Thoracic aorta (tissue), 2 donors: ENCODE measurements at places on chromosomes 4 and X. TPM values are rescaled to one million over a fixed set of nuclear protein-coding genes. Genes with fewer than 3 reads are reported as not detected.

The TLR2 gene
- total RNA-seq, result 77.7 TPM

- no peaks in the 10 kb centered on the region for H3K4me1 ChIP-seq
- H3K27me3 ChIP-seq, result no peaks in the 10 kb centered on the region
- H3K27ac ChIP-seq, result no peak overlapping the region
- DNase-seq, result no peak
These were observed 394.2 kb downstream of the ANKRD50 start for GRCh38 chr4:124318292-124318691.

The UGT2B10 gene
- total RNA-seq, result not detected

- DNase-seq, result no peak
- H3K36me3 ChIP-seq, result no peaks in the 10 kb centered on the region
- no peak overlapping the region for H3K27ac ChIP-seq
- H3K4me1 ChIP-seq, result peaks cover 8% of the 10 kb centered on the region
- H3K4me3 ChIP-seq, result no peak overlapping the region
These were observed 279.2 kb downstream of the NR3C2 start for GRCh38 chr4:148162991-148163390.

- peaks cover 5% of the 10 kb centered on the region for H3K4me1 ChIP-seq
- no peaks in the 10 kb centered on the region for H3K27me3 ChIP-seq
- no peak for DNase-seq
- no peaks in the 10 kb centered on the region for H3K36me3 ChIP-seq
- H3K4me3 ChIP-seq, result no peak overlapping the region
These were observed 96.2 kb upstream of the SPRY1 start for GRCh38 chr4:123300222-123301039.

The PNMA5 gene
- not detected for total RNA-seq

- H3K4me1 ChIP-seq, result no peaks in the 10 kb centered on the region
- H3K4me3 ChIP-seq, result no peak overlapping the region
- DNase-seq, result no peak
- H3K36me3 ChIP-seq, result no peaks in the 10 kb centered on the region
- no peak overlapping the region for H3K27ac ChIP-seq
These were observed 1562.9 kb upstream of the TENM3 start for GRCh38 chr4:180680305-180680704.

- H3K4me1 ChIP-seq, result peaks cover 8% of the 10 kb centered on the region
- no peak within 1 kb of the TSS for H3K27ac ChIP-seq
- H3K27me3 ChIP-seq, result no peaks in the 10 kb centered on the region
- no peaks in the 10 kb centered on the region for H3K36me3 ChIP-seq
- DNase-seq, result peak; percentile 17
- peak within 1 kb of the TSS; percentile 86 for H3K4me3 ChIP-seq
These were observed at the start of gene CCSER1 for GRCh38 chr4:90127223-90127705. Gene CCSER1, plus strand, starts transcription at chr4:90127394.

The NAP1L3 gene
- 14.0 TPM for total RNA-seq

DNA sequence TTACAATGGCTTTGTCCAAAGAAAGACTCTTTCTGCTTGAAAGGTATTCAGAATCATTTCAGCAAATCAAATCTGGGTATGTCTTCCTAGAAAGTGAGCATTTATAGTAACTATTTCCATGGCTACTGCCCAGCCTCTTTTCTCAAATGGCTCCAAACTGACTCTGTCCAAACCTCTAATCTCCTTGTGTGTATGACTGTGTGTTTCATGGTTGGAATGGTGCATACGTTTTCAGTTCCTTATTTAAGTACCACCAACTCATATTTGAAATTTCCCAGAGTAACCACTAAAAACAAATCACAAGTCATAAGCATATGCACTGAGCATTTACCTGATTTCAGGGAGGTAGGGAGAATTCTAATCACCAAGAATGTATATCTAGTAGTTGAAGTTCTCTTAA is 106.0 kb downstream of the TMEM144 start:
- no peaks in the 10 kb centered on the region for H3K27me3 ChIP-seq
- H3K4me1 ChIP-seq, result peaks cover 31% of the 10 kb centered on the region
- DNase-seq, result no peak
- H3K4me3 ChIP-seq, result no peak overlapping the region
- H3K27ac ChIP-seq, result peak overlapping the region; percentile 93

DNA sequence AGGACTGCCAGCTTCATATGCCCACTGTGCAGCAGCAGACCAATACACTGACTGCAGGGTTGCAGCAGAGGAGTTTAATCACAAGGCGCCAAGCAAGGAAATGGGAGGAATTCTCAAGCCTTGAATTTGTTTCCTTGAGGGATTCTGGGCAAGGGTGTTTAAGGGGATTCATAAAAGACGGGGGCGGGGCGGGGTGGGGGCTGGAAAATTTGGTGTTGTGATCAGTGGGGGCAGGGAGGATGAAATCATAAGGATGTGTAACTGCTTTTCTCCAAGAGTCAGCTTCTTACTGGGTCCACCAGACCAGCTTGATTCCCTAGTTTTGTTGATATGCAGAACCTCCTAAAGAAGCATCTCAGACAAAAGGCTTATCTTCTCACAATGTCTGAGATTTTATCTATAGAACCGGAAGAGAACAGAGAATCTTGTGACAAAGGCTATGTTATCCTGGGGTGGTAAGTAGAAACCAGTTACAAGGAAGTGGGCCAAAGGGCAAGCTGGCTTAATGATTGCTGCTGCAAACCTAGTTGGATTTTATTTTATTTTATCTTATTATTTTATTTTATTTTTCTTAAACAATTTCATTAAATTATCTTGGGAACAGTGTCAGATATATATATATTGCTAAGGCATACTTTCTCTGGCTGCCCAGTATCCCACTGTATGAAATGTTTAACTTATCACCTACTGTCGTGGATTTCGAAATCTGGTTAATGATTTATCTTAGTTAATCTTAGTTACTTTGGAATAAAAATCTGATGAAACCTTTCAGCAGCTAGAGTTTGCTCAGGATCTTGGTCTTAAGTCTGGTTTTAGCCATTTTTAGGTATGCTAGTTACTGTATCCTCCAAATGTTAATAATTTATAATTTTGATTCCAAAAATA is 276.4 kb downstream of the RPA4 start:
- no peaks in the 10 kb centered on the region for H3K36me3 ChIP-seq
- H3K4me1 ChIP-seq, result no peaks in the 10 kb centered on the region
- no peak overlapping the region for H3K27ac ChIP-seq
- DNase-seq, result no peak
- no peaks in the 10 kb centered on the region for H3K27me3 ChIP-seq
- H3K4me3 ChIP-seq, result no peak overlapping the region

- H3K27me3 ChIP-seq, result no peaks in the 10 kb centered on the region
- no peak for DNase-seq
- H3K4me3 ChIP-seq, result no peak overlapping the region
- H3K36me3 ChIP-seq, result no peaks in the 10 kb centered on the region
- no peaks in the 10 kb centered on the region for H3K4me1 ChIP-seq
These were observed 51.7 kb downstream of the SEPSECS start for GRCh38 chr4:25108556-25108955.

DNA sequence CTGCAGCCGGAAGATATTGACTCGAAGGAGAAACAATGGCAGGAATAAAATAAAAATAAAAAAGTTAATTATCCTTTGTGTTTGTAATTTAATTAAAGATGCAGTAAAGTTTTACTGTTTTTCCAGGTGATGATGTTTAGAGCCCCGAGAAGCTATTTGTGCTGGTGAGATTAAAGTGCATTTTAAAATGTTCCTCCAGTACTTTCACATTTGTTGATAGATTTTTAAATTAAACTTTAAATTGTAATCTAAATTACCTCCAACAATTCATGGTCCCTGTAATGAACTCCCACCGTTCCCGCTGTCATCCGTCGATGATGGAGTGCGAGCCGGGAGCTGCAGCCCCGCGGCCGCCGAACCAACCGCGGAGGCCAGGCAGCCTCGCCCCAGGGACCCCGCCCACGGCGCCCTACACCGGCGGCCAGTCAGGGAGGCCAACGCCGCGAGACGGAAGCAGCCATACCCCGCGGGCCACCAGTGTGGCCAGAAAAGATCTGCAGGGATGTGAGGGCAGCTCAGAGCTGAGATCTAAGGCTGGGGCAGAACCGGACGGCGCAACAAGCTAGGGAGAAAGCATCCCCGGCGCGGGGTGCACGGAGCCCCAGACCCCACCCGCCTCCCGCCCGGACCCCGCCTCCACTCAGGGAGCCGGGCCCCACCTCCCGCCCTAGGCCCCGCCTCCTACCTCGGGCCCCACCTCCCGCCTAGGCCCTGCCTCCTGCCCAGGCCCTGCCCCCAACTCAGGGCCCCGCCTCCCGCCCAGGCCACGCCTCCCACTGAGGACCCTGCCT is 104.0 kb downstream of the FAM53A start:
- H3K27ac ChIP-seq, result peak overlapping the region; percentile 77
- H3K27me3 ChIP-seq, result no peaks in the 10 kb centered on the region
- H3K4me1 ChIP-seq, result no peaks in the 10 kb centered on the region
- DNase-seq, result peak; percentile 71

DNA sequence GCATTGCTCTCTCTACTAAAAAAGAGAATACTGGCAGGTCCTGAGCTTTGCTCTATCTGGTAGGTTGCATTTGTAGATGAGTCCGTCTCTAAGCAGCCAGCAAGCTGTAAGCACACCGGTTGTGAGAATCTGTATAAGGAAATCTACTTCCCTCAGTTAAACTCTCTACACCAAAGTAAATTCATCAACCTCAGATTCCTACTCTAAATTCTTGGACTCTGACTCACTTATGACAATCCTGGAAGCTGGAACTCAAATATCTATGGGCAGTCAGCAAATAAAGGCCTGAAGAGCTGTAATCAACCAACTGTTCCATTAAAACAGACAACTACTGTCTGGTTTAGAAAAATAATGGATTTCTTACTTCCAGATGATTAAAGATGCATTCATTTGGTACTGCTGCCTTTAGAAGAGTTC is 37.9 kb downstream of the FAT1 start:
- H3K27me3 ChIP-seq, result no peaks in the 10 kb centered on the region
- no peak for DNase-seq
- no peak overlapping the region for H3K27ac ChIP-seq
- no peaks in the 10 kb centered on the region for H3K36me3 ChIP-seq
- peaks cover 10% of the 10 kb centered on the region for H3K4me1 ChIP-seq

DNA sequence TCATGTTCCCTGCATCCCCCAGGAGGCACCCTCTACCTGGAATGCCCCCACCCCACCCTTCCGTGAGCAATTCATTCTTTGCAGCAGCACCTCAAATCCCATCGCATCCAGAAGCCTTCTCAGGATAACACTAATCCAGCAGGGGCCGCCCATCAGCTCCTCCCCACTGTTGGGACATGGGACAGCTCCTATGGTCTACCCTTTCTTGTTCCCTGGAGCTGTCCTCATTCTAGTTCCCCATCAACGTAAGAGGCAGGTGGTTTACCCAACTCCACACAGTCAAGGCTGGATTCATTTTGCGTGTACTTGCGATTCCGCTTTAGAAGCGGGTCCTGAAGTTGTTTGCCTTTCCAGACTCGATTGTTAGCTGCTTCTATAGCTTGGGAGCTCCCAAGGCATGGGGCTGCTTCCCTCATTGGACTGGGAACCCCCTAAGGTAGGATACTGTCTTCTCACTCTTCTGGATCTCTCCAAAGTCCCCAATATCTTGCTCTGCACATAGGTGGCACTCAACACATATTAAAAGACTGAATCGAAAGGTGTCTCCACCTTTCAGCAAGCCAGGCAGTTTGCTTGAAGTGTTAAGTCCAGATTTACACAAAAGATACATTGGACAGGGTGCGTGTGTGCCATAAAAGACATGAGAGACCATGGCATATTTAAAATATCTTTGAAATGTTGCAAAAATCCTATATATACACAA is 942 bp upstream of the APLN start:
- no peaks in the 10 kb centered on the region for H3K36me3 ChIP-seq
- peaks cover 14% of the 10 kb centered on the region for H3K4me1 ChIP-seq
- H3K27ac ChIP-seq, result no peak overlapping the region
- no peaks in the 10 kb centered on the region for H3K27me3 ChIP-seq

GRCh38 chr4:82708982-82709381 is 89.6 kb downstream of the SCD5 start:
- no peaks in the 10 kb centered on the region for H3K4me1 ChIP-seq
- H3K4me3 ChIP-seq, result no peak overlapping the region
- no peaks in the 10 kb centered on the region for H3K36me3 ChIP-seq
- DNase-seq, result no peak
- H3K27ac ChIP-seq, result no peak overlapping the region

The PRAF2 gene
- total RNA-seq, result 25.7 TPM

DNA sequence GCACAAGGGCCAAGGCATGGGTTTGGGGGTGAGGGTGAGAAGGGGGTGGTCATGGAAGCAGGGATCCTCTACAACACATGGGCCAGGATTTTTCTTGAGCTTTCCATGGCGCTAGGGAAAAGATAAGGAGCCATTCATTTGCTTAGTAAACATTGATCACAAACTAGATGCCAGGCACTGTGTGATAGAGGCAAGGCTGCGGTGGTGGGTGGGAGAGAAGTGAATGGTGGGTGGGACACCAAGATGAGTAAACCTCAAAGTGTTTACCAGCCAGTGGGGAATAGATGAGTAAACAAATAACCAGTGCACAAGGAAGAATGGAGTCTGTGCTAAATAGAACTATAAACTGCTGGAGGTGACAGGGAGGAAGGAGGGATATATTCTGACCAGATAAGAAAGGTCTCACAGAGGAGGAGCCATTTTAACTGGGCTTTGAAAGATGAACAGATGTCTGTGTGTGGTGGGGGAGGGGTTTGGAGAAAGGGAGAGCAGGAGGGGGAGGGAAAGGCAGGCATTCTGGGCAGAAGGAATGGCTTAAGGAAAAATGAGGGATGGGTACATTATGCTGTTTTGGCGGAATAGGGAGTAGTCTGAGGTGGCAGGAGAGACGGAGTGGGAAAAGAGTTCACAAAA is 48.0 kb upstream of the LAS1L start:
- no peaks in the 10 kb centered on the region for H3K27me3 ChIP-seq
- H3K4me1 ChIP-seq, result no peaks in the 10 kb centered on the region
- no peaks in the 10 kb centered on the region for H3K36me3 ChIP-seq
- DNase-seq, result no peak

- H3K4me1 ChIP-seq, result no peaks in the 10 kb centered on the region
- no peak for DNase-seq
- H3K27me3 ChIP-seq, result no peaks in the 10 kb centered on the region
- H3K4me3 ChIP-seq, result no peak overlapping the region
These were observed 138.8 kb upstream of the IL15 start for GRCh38 chr4:141497627-141498026.

GRCh38 chr4:47791965-47792364 is 45.9 kb downstream of the CORIN start:
- no peak overlapping the region for H3K27ac ChIP-seq
- DNase-seq, result no peak
- H3K4me1 ChIP-seq, result no peaks in the 10 kb centered on the region

DNA sequence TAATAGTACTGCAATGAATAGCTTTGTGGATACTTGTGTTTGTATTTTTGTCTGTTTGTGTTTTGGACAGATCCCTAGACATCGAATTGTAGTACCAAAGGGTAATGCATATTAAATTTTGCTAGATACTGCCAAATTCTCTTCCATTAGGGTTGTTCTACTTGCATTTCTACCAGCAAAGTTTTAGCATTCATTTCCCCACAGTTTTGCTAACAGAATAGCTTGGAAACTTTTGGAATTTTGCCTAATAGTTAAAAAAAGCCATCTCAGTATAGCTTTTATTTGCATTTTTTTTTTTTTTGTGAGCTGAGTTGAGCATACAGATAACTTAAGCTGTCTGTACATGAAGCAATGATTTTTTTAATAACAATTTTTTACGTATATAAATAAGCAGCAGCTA is 1084.9 kb downstream of the ADGRL3 start:
- H3K36me3 ChIP-seq, result no peaks in the 10 kb centered on the region
- H3K4me3 ChIP-seq, result no peak overlapping the region
- no peak for DNase-seq
- no peak overlapping the region for H3K27ac ChIP-seq

- H3K27ac ChIP-seq, result no peak overlapping the region
- DNase-seq, result no peak
- H3K4me3 ChIP-seq, result no peak overlapping the region
- H3K27me3 ChIP-seq, result no peaks in the 10 kb centered on the region
These were observed 816.4 kb upstream of the FRG1 start for GRCh38 chr4:189124149-189124758.
